Natural killer cell treated with Interleukin-12 subunit alpha and Interleukin-12 subunit beta and Interleukin-15 and Interleukin-18, amount 100 ng/mL, for 72 hours (primary cell): ENCODE measurements at places on chromosomes 2 and 18. TPM values are rescaled to one million over a fixed set of nuclear protein-coding genes. Genes with fewer than 3 reads are reported as not detected.

Gene KLHL41
- total RNA-seq: not detected

Gene FAM110C
- total RNA-seq: 1.6 TPM

Gene FN1
- 8.7 TPM for total RNA-seq

Gene CARF
- total RNA-seq: 4.7 TPM

Gene OXER1
- not detected for total RNA-seq

Gene DSC2
- not detected for total RNA-seq

Gene LYG2
- not detected for total RNA-seq

Gene GNLY
- 903 TPM for total RNA-seq

Gene CD226
- 181 TPM for total RNA-seq

Gene PUM2
- 144 TPM for total RNA-seq

Gene SLC14A1
- 1.6 TPM for total RNA-seq

Gene KIAA1328
- 6.1 TPM for total RNA-seq

Gene AQP12A
- not detected for total RNA-seq

Gene RTKN
- 4.6 TPM for total RNA-seq

Gene FABP1
- not detected for total RNA-seq

Gene UGGT1
- 64.8 TPM for total RNA-seq

Gene EXOC6B
- total RNA-seq: 12.8 TPM

Gene CHRNG
- total RNA-seq: not detected

Gene ASB3
- total RNA-seq: 29.1 TPM

Gene LHCGR
- total RNA-seq: not detected

Gene HOXD10
- not detected for total RNA-seq

Gene SPEG
- 0.86 TPM for total RNA-seq

Gene NEB
- 0.31 TPM for total RNA-seq
